ENCODE measurements at places on chromosomes 4 and X.

- DNase-seq: no peak
These were observed 676.7 kb upstream of the LCORL start for GRCh38 chr4:18698119-18698883.

GRCh38 chr4:141840299-141840986 lies 204.1 kb downstream of the IL15 start:
- DNase-seq: no peak

DNA sequence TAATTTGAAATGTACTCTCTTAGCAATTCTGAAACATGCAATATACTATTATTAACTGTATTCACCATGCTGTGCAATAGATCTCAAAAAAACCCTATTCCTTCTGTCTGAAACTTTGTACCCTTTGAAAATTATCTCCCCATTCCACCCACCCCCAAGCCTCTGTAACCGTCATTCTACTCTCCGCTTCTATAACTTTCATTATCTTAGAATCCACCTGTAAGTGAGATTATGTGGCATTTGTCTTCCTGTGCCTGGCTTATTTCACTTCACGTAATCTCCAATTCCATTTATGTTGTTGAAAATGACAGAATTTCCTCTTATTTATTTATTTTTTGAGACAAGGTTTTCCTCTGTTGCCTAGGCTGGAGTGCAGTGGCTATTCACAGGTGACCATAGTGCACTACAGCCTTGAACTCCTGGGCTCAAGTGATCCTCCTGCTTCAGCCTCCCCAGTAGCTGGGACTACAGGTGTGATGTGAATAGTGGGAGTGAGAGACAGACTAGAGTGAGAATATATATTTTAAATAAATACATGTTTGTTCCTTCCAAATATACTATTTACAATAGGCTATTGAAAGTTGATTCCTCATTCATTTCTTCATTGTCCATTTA lies 30.5 kb downstream of the VSIG4 start:
- no peak for DNase-seq

DNA sequence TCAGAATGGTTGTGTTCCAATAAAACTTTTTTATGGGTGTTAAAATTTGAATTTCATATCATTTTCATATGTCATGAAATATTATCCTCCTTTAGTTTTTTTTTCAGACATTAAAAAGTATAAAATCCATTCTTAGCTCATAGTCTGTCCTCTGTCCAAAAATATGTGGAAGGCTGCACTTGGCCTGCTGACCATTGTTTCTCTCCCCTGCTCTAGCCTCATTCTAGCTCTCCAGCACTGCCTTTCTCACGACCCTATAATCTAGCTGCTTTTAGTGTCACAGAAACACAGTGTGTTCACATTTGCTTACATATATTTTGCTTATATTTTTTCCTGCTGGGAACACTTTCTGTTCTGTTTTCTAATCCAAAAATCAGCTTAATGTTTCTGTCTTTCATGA lies 165.0 kb upstream of the ANK2 start:
- no peak for DNase-seq

- no peak for DNase-seq
These were observed 180.4 kb downstream of the MAML3 start for GRCh38 chr4:139973616-139974015.

GRCh38 chr4:56463711-56464110 lies 3.7 kb upstream of the SRP72 start:
- DNase-seq: no peak

DNA sequence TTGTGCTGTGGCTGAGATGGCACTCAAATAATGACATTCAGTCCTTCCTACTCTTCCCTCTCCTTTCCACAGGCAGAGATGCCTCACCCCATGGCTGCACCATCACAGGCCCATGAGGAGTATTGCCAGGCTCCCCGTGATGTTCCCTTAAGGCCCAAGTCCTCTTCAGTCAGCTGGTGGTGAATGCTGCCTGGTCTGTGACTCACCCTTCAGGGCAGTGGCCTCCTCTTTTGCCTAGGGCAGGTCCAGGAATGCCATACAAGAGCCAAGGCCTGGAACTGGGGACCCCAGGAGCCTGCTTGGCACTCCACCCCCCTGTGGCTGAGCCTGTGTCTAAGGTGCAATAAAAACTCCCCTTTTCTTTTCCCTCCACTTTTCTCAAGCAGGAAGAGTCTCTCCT lies 144.2 kb upstream of the GEMIN8 start:
- DNase-seq: no peak

DNA sequence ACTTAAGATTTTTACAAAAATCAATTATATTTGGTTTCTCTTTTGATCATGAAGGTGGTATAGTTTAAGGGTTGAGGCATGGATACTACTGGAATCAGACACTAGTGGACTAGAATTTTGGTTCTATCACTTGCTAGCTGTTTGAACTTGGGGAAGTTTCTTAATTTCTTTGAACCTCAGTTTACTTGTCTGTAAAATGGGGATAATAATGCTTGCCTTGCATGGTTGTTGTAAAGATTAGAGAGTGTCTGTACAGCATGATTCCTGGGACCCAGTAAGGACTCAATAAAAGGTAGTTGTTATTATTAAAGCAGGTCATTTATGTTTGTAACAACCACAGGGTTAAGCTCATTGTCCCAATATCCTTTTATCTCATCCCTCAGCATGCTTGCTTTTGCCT lies 36.0 kb downstream of the TMEM164 start:
- no peak for DNase-seq
